ENCODE measurements at places on chromosomes 4 and X. TPM values are rescaled to one million over a fixed set of nuclear protein-coding genes. Genes with fewer than 3 reads are reported as not detected.

Gene NDP
- total RNA-seq = not detected

Gene GAB3
- 4.4 TPM for total RNA-seq

Gene C4orf36
- 5.0 TPM for total RNA-seq

Gene TBX22
- not detected for total RNA-seq

Gene GLRA3
- total RNA-seq = not detected

Gene RBM46
- not detected for total RNA-seq

Gene MTHFD2L
- 19.6 TPM for total RNA-seq

Gene TKTL2
- total RNA-seq = not detected

Gene CDS1
- 25.2 TPM for total RNA-seq

Gene ATP7A
- 11.0 TPM for total RNA-seq

Gene LRAT
- 0.32 TPM for total RNA-seq

Gene ZAR1
- not detected for total RNA-seq

Gene CLCN5
- total RNA-seq = 8.0 TPM

Gene SH3D19
- 35.5 TPM for total RNA-seq

Gene ATP2B3
- total RNA-seq = not detected

Gene IL3RA
- total RNA-seq = 12.3 TPM
